Calu3 (cell line): ENCODE measurements at places on chromosomes 12 and 14.
A peak's percentile ranks its signal among the peaks of the same experiment; 100 is the strongest.

DNA sequence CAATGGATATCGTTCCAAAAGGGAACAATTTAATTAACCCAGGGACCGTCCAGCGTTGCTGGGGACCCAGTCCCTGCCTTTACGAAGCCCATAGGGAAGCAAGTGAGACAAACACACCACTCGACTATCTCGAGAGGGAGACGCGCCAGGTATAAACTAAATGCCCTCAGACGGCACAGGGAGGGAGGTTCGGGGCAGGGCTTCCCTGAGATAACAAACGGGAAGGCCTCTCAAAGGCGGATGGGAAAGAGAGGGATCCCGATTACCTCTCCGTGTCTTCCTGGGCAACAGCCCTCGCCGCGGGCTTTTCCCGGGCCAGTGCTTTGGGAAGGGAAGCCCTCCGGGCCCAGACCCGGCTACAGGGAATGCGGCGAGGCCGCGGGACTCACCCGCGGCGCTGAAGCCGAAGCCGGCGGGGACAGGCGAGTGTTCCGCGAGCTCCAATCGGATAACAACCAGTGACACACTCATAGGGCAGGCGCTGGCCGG, 390 bp downstream of the BRAP start:
- no peak for DNase-seq

- DNase-seq: peak; percentile 16
Measured at GRCh38 chr12:32312049-32312670, 87.2 kb upstream of the FGD4 start.

GRCh38 chr14:100213956-100214769, 24.8 kb upstream of the YY1 start:
- DNase-seq: peak; percentile 92

DNA sequence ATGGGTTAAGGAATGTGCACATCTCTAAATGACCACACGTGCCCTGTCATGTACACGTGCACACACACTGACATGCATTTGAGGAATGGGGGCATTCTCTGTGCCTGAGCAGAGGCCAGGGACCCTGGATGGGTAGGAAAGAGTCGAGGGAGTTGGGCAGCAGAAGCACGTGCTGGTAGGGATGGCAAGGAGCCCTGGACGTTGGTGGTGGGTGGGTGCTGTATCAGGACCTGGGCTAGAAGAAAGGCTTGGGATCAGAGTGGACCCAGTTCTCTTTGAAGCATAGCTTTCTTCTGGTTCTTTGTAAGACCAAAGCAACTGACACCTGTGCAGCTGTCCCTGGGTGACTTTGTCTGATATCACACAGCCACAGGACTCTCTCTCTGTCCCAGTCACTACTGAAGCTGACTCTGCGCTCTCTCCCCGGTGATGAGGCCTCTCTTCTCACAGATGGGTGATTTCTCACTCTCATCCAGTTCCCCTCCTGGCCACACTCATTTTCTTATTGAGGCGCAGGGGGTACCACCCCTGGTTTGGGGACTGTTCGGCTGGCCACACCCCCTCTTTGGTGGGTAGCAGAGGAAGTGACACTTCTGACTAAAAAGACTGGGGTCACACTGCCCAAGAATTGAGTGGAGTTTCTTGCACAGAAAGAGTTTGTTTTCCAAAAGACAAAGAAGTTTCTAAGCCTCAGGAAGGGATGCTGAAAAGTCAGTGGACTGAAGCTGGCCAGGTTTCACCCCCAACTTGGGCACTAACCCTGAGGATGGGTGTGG, 171.7 kb upstream of the RTL1 start:
- DNase-seq: no peak

- DNase-seq: no peak
Measured at GRCh38 chr12:92796650-92797049, 93.9 kb downstream of the PLEKHG7 start.

GRCh38 chr12:15699886-15700285, 89.3 kb downstream of the EPS8 start:
- no peak for DNase-seq

GRCh38 chr12:77924703-77925102, 94.0 kb downstream of the NAV3 start:
- DNase-seq: no peak

DNA sequence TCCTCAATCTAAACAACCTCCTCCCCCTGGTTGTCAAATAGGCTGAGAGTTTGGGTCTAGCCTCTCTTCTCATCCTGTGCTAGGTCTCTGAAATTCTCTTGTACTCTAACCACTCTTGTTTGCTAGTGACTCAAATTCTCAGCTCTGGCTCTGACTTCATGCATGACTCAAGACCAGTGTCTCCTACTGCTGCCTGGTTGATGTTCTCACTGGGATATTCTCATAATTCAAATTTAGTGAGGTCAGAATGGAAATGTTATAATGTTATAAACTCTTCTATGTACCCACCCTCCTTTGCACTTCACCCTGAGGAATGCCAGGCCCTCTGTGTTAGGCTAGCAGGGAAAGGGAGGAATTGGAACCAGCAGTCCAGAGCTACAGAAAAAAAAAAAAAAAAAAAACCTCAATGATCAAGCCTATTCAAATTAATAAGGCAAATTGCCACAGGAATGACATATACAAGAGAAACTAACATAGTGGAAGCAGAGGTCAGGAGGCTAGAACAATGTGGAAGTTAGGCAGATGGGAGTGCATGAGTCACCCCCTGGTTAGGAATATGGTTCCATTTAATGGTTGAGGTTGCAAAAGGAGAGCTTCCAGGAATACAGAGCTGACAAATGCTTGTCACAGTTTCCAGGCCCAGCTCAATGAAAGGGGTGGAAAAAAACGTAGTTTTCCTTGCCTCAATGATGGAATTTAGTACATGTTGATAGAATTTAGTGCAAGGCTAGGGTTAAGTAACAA, 459.5 kb downstream of the RMST start:
- DNase-seq: no peak
